ENCODE measurements at places on chromosomes 11 and 22.

DNA sequence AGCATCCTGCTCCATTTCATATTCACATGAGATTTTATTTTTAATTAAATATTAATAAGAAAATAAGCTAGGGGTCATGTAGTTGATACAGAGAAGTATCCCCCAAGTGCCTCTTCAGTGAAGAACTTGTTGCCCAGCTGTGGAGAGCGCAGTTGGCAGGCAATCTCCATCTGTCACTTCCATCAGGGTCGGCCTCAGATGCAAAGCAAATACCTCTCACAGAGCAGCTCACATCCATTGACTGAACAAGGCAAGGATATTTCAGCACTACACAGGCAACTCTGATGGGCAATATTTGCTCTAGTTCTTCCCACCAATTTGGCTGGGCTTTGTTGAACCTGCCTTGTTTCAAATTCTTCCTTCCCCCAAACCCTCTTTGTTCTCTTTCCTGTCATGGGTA lies 129.4 kb downstream of the NOX4 start:
- no peak for DNase-seq

- DNase-seq, result no peak
These were observed 84.5 kb downstream of the JRKL start for GRCh38 chr11:96474263-96474662.

DNA sequence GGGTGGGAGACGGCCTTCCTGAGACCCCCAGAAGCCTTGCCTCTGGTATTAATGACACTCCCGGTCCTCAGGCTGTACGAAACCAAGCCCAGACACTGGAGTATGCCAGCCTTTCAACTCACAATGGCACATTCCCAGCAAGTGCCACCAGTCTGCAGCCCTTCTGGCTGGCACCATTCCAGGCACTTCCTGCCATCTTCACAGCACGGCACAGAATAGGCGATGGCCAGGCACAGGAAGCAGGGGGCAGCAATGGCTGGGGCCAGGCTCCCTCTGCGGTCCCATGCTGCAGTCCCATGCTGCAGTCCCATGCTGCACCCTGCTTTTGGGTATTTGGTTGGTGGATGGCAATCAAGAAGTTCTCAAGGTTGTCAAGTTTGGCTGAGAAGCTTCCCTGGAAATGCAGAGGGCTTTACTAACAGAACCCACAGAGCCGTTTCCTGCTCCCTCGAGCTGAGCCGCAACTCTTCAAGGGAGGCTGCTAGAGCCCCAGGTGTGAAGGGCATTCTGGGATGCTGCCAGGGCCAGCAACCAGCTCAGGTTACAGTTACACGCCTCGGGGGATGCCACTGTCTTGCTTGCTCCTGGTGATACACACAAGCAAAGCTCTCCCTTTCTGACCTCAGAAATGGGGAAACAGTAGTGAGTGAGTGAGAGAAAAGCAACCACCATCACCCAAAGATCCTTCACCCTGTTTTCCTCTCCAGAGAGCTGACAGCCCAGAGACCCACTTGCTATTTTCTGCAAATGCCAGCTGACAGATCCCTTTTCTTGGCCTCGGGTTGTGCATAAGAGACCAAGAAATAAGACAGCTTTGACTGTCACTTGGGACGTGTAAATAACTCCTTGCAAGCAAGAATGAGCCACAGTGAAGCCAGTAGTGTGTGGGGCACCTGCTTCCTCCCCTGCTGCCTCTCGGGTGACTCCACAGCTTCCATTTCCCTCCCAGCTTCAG lies 23.9 kb downstream of the LRFN4 start:
- no peak for DNase-seq

DNA sequence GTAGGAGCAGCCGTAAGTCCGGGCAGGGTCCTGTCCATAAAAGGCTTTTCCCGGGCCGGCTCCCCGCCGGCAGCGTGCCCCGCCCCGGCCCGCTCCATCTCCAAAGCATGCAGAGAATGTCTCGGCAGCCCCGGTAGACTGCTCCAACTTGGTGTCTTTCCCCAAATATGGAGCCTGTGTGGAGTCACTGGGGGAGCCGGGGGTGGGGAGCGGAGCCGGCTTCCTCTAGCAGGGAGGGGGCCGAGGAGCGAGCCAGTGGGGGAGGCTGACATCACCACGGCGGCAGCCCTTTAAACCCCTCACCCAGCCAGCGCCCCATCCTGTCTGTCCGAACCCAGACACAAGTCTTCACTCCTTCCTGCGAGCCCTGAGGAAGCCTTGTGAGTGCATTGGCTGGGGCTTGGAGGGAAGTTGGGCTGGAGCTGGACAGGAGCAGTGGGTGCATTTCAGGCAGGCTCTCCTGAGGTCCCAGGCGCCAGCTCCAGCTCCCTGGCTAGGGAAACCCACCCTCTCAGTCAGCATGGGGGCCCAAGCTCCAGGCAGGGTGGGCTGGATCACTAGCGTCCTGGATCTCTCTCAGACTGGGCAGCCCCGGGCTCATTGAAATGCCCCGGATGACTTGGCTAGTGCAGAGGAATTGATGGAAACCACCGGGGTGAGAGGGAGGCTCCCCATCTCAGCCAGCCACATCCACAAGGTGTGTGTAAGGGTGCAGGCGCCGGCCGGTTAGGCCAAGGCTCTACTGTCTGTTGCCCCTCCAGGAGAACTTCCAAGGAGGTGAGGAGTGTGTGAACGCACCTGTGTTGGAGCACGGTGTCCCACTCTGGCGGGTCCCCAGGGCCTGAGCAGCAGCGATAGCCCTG lies at the start of gene TAGLN:
Gene TAGLN, plus strand, starts transcription at position 318 of the 863 bp plus-strand sequence. CDS start 3,644 bp downstream, outside the sequence.
- no peak for DNase-seq

DNA sequence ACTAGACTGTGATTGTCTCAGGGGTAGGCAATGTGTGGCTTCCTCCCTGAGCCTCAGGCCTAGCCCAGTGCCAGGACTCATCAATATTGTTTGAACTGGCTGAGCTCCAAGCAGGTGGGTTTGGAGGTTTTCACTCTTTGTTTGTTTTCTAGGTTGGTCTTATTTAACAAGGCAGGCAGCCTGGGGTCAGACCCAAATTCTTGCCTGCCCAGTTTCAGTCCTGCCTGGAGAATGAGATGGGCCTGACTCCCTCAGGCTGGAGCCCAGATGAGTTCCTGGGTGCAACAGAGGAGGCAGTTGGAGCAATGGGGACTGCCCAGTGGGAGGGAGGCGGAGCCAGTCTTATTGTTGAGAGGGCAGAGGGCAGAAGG lies 28.3 kb upstream of the TP53I11 start:
- no peak for DNase-seq

- DNase-seq, result no peak
These were observed 13.5 kb downstream of the TSKU start for GRCh38 chr11:76796511-76797198.

GRCh38 chr11:12927221-12927620 lies 81.9 kb upstream of the RASSF10 start:
- DNase-seq, result no peak

DNA sequence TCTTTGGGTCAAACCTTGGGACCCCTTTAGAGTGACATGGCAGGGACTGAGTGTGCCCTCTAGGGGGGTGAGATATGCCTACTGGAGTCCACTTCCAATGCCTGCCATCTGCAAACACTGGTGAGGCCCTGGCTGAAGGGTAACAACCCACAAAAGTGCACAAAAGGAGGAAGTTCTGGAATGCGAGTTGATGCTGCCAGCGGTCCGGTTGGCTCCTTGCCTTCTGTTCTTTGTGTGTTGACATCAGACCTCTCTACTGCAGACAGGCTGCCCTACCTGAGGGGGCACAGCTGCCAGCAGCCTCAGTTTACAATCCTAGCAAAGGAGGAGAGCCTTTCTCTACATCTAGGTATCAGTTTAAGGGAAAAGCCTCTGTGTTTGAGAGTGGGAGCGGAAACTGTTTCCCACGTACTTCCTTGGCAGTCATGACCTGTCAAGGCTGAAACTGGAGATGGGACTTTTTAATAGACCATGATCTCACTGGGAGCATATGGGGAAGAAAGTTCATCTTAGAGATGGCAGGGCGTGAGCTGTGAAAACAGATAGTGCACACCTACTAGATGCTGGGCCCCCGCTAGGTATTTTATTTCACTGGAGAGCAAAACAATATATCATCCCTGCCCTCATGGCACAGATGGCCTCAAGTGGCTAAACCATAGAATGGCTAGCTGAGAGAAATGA lies 27.2 kb downstream of the BMAL1 start:
- DNase-seq, result no peak

DNA sequence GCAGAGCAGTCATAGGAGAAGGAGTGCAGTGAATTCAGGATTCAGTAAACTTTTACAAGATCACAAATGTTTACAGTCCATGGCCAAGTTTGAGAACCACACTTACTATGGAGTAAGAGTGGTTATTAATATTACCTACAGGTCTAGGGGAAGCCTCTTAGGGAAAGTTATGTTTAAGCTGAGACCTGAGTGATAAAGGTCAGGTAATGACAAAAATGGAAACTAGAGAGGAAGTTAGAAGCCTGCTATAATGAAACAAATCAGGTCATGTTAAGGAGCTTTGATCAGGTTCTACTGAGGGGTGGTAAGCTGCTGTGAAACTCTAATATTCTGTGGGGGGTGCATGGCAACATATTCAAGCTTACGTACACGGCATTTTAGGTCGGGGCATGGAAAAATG lies 32.5 kb upstream of the SLC22A9 start:
- DNase-seq, result no peak

DNA sequence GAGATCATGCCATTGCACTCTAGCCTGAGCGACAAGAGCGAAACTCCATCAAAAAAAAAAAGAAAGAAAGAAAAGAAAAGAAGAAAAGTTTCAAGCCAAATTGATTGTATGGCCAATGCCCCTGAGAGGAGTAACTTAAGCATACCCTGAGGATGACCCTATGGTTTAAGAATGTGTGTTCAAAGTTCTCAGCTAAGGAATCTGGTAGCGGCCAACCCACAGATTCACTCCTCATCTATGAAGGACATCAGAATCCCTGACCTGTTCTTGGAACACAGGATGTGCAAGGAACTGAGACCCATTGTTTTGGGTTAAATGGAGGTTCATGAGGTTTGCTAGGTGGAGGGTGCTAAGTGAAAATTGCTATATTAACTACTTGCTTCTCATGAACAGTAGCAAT lies 18.1 kb downstream of the IZUMO1R start:
- DNase-seq, result no peak

DNA sequence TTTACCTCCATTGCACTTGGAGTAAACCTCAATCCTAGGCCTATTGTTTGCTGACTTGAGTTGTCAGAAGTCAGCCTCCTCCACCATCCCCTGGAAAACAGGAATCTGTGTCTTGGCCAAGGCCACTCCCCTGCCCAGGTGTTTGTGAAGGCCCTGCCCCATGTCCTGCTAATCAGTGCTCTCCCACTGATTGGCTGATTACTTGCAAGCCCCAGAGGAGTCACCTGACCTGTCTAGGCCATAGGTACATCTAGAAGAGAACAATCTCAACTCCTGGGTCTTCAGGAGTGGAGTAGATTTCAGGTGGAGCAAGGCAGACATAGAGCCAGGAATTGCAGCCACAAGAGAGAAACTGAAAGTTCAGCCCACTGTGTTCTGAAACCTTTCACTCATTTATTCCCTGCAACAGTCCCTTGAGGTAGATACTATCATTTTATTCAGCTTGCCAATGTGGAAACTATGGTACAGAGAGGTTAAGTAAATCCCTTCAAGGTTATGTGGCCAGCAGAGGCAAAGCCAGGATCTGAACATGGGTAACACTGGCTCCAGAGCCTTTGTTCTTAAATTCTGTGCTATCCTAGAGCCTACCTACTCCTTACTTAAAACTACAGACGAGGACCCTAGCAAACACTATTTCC lies 10.4 kb downstream of the OAF start:
- no peak for DNase-seq

DNA sequence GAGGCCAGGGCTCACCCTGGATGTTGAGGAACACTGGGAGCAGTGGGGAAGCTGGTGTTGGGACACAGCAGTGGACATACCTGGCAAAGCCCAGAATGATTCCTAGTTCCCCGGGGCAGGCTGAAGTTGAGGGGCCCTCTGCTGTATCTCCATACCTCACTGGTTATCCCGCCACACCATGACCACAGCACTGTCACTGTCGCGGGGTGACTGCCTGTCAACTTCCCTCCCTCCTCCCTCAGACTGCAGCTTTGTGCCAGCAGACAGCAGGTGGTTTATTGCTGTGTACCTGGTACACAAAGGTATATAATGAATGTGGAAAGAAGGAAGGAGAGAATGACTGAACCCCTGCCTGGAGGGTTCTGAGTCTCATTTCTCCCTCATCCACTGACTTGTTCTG lies 318.7 kb downstream of the TMEM135 start:
- no peak for DNase-seq

DNA sequence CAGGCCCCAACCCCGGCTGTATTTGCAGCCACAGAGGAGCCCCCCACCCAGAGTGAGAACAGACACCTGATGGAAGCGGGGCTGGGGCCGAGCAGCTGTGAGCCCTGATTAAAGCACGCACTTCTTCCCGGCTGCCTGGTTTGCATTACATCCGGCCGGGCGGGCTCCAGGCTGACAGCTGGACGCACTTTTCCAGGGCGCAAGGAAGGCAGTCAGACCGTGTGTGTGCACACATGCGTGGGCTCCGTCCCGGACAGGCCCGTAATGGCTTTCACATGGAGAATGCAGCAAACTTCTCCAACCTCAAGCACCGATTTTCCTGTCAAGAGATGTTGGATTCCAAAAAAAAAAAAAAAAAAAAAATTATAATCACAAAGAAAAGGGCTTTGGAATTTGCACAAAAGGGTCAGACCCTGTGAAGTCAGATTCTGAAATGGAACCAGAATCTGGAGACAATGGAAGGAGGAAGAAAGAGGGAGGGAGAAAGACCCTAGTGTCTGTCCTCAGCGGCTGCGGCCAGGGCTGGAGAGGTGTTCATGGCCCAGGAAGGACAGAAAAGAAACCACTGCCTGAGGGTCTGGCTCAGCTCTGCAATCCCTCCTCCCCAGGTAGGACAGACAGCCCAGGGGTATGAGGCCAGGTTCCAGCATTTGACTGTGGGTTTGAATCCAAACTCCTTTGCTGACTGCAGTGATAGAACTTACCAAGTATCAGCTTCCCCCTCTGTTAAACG lies 365.5 kb downstream of the MN1 start:
- DNase-seq, result no peak

DNA sequence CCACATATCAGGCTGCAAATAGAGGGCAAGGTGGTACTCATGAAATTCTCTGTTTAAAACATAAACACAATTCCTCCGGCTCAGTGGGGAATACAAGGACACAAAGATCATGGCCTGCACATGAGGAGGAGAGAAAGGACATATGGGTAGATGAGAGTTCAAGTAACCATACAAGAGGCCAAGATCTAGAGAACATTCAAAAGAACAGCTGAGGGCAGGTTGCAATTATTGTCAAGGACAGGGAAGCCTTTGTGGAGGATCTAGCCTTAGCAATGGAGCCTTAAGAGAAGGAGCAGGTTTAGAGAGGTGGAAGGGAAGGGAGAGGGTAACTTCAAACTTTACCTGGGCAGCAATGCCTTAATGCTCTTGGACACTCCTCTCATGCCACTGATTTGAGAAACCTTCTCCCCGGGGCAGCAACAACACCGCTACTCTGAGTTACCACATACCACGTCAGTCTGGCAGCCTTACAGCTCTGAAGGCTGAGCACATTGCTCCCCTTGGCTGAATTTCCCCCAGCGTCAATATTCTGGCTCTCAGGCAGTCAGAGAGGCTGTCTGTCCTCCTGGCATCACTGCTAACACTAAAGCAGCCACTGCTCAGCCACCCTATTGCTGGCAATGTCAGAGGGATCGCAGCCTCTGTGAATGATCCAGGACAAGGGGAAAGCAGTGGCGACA lies 55.5 kb downstream of the CLPB start:
- no peak for DNase-seq
